ENCODE measurements at places on chromosomes 6 and 20.
A peak's percentile ranks its signal among the peaks of the same experiment; 100 is the strongest.

GRCh38 chr20:5689463-5689862 is 60.7 kb upstream of the SHLD1 start:
- DNase-seq = no peak

DNA sequence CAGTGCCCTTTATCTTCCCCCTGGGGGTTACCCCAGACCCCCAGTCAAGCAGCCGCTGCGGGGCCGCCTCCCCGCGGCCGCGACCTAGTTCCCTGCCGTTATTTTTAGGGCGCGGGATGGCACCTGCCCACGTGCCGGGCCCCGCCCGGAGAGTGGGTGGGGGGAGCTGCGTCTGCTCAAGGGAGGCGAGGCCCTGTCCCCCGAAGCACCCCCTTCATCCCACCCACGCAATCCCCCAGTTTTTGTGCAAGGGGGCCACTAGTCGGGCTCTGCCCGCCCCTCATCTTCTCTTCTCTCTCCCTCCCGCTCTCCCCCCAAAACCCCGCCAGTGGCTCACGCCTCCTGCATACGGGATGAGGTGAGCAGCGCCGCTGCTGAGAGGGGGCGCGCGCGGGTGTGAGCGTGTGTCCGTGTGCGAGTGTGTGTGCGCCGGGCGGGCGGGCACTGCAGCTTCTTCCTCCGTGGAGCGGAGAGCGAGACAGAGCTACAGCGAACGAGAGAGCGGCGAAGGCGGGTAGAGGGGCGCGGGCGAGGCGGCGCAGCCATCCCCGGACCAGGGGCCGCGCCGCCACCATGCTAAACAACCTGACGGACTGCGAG is at the start of gene SLC12A5:
SLC12A5 (plus strand) TSS at position 444 of the 600 bp plus-strand sequence; CDS start at position 574, 130 bp downstream.
- DNase-seq = no peak

DNA sequence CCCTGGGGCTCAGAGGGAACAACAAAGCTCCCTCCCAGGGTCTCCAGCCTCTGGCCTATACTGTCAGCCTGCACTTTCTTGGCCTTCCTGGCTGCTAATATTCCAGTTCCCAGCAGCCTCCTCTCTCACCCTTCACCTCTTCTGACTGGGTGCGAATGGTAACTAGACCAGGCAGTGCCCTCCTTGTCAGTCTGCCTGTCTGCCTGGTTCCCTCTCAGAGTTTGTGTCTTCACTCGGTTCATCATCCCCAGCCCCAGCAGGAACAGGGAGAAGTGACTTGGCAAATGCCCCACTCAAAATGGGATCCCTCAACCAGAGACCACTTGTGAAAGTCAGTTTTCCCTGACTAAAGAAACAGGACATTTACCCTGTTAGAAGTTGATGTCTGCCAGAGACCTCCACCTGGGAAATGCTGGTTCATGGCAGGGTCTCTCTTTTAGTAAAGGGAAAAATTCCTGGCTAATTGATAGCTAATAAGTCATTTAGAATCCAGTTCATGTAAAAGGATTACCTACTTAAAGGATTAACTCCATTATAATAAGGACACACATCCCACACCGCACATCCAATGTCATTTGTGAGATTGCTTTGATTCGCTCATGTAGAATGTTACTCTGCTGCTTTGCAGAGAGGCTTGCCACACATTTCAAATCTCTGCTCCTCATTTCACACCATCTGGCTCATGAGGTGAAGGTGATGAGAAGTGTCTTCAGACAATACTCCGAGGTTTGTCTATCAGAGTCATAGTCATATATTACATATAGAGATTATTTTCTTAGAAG is 18.6 kb upstream of the MICB start:
- no peak for DNase-seq

DNA sequence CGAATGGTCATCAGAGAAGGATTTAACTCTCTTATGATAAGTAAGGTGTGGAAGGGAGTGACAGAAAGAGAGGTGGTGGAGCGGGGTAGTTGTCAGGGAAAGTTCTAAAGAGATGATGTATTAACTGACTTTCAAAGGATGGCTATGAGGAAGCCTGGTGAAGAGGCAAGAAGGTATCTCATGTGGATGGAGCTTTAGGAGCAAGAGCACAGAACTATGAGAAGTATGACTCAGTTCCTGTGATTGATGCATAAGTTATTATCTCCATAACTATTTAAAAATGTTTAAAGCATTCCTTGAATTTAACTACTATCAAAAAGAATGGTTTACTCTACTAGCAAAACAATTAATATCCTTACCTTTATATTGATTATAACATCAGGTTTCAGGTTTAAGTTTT is 28.8 kb downstream of the AK9 start:
- DNase-seq = no peak

GRCh38 chr6:162331911-162332310 is 395.7 kb downstream of the PRKN start:
- no peak for DNase-seq

GRCh38 chr6:158266131-158266530 is 46.1 kb upstream of the TULP4 start:
- no peak for DNase-seq

DNA sequence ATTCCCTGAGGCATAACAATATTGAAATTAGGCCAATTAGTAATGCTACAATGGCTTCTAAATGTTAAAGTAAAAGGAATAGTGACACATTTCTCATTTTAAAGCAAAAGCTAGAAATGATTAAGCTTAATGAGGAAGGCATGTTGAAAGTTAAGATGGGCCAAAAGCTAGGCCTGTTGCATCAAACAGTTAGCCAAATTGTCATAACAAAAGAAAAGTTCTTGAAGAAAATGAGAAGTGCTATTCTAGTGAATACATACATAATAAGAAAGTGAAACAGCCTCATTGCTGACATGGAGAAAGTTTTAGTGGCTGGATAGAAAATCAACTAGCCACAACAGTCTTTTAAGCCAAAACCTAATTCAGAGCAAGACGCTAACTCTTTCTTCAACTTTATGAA is 12.9 kb downstream of the OR2A4 start:
- no peak for DNase-seq

GRCh38 chr6:53426667-53427270 is 78.0 kb upstream of the ELOVL5 start:
- no peak for DNase-seq

GRCh38 chr20:23668477-23668951 is 20.3 kb downstream of the CST4 start:
- DNase-seq = peak; percentile 71

- no peak for DNase-seq
Observed at GRCh38 chr6:17971128-17972073, 16.0 kb downstream of the KIF13A start.

DNA sequence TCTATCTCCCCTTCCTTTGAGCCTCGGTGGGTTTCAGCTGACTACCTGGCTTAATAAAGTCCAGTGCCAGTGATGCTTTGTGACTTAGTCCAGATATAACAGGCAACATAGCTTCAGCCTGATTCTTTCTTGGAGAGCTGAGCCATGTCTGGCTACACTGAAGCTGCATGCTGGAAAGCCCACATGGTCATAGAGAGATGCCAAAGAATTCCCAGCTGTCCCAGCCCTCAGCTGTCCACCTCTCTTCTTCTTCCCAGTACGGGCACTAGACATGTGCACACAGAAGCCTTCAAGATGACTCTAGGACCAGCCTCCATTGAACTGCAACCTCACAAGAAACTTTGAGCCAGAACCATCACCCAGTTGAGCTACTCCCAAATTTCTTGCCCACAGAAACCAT is 154.1 kb upstream of the MYLIP start:
- no peak for DNase-seq

GRCh38 chr6:109531446-109531845 is 48.4 kb upstream of the ZBTB24 start:
- no peak for DNase-seq

DNA sequence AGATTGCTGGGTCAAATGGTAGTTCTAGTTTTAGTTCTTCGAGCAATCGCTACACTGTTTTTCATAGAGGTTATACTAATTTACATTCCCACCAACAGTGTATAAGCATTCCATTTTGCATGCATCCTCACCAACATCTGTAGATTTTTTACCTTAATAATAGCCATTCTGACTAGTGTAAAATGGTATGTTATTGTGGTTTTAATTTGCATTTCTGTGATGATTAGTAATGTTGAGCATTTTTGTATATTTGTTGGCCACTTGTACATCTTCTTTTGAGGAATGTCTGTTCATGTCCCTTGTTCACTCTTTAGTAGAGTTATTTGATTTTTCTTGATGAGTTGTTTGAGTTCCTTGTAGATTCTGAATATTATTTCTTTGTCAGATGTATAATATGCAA is 236.2 kb downstream of the GRM1 start:
- DNase-seq = no peak

GRCh38 chr6:43708860-43709653 is 21.5 kb upstream of the MRPS18A start:
- no peak for DNase-seq

DNA sequence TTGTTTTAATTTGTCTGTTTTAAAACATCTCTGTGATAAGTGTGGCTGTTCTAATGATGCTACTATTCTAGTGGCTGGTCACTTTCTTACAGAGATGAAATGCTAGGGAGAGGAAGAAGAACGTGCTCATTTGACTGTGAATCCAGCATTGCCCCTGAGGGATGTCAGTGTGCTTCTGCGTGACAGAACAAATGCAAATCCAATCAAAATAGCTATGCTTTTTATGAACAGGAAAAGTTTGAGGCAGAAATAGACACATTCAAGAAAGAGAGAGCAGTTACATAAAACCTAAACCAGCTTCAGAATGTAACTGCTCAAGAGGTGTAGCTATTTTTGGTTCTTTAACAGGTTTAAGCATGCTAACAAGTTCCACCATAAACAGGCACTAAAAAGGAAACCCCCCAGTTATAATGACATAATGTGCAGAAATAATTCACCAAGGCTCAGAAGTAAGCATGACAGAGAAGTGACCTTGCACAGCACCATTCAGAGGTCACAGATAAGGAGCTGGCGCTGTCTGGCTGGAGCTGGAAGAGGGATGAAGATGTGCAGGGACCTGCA is 385.3 kb downstream of the EPM2A start:
- no peak for DNase-seq

DNA sequence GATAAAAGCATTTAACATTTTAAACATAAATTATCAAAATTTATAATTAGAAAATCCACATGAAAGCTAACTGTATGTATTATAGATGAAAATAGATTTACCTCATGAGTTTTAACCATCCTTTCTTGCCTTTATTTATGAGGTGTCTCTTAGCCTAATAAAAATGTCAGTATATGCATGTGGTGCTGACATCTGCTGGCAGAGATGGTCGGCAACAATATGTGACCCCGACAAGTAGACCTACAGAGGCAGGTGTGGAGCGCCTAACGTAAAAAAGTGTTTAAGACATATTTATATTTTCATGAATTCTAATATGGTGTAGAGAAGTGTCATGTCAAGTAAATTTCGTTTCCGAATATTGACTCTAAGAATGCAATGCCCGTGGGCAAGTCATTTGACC is 149.0 kb upstream of the FUT9 start:
- peak; percentile 36 for DNase-seq

- DNase-seq = no peak
Observed at GRCh38 chr6:132907231-132907630, 92.9 kb downstream of the RPS12 start.

GRCh38 chr6:142469220-142469619 is 167.4 kb downstream of the ADGRG6 start:
- no peak for DNase-seq

- DNase-seq = peak; percentile 96
Observed at GRCh38 chr20:32535316-32535952, 49.7 kb downstream of the NOL4L start.

GRCh38 chr20:40738976-40739375 is 49.9 kb upstream of the MAFB start:
- DNase-seq = no peak

DNA sequence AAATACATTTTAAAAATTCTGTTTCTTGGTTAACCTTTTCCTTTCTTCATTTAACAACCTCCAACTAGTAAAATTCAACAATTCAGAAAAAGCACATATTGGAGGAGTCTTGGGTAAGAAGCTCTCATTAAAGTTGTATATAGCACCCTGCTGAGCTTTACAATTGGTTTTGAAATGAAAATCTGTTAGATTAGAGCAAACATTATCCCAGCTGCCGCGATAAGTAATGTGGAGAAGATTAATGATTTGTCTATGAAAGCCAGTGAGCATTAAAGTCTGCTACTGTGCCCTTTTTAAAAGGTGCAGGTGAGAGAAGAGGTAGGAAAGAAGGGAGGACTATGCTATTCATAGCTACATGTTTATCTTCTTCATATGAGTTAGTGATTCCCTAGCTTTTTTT is 201.5 kb downstream of the ZFAND3 start:
- DNase-seq = peak; percentile 34

DNA sequence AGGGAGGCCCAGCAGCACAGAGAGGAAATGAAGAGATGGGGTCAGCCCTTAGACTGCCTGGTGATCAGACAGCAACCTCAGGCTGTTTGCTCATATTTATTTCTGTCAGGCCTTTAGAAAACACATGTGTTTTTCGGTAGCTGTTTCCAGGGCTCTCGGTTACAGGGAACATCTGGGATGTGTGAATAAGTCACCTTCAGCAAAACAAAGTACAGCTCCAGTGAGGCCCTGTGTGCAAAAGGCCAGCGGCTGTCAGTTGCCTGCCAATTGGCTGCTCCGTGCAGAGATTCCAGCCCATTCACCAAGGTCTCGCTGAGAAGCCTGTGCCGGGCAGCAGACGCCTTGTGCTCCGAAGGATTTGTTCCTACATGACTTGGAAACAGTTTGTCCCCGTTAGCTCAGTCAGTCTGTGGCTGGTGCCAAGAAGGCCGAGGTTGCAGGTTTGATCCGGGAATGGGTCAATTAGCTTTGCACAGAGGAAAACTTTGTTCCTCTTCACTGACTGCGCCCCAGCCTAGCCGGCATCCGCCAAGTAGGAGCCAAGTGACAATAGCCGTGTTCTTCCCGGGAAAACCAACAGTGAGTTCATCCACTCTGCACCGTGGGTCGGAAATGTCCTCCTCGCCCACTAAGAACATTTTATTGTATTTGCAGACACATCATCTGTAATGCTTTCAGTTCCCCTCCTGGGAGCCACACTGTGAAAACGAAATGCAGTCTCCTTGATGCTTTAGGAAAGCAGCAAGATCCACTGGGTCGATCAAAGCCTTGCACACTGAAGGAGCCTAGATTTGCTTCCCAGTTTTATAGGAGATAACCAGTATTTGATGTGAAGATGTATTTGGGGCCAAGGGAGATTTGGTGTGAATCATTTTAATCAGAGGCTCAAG is 315.4 kb upstream of the CDYL start:
- DNase-seq = no peak

GRCh38 chr20:2533118-2533517 is 3.3 kb upstream of the TMC2 start:
- DNase-seq = no peak

DNA sequence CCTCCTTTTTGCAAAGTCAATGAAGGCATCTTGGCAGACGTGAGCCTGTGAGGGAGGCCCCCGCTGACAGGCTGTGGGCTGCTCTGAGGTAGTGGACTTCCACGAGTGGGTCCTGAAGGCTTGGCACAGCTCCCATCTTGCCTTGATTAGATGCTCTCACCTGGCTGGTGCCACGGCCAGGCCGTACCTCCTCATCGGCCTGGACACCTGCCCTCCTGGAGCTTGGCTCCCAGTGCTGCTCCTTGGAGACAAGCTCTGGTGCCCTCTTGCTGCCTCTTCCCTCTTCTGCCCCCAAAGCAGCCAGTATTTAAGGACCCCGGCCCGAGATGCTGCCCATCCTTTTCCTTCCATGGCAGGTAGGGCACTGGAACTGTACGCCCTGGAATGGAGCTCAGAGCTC is 93.5 kb downstream of the ERMARD start:
- no peak for DNase-seq
